ENCODE measurements at places on chromosomes 16 and 17.

GRCh38 chr17:5804251-5804650, 219.9 kb upstream of the NLRP1 start:
- DNase-seq, result no peak

- DNase-seq, result no peak
Observed at GRCh38 chr16:86444261-86444660, 66.1 kb upstream of the FOXF1 start.

DNA sequence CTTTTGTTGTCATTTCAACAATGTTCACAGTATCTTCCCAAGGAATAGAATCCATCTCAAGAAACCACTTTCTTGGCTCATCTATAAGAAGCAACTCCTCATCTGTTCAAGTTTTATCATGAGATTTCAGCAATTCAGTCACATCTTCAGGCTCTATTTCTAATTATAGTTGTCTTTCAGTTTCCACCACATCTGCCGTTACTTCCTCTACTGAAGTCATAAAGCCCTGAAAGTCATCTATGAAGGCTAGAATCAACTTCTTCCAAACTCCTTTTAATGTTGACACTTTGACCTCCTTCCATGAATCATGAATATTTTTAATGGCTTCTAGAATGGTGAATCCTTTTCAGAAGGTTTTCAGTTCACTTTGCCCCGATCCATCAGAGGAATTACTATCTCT, 102.1 kb downstream of the CDH13 start:
- DNase-seq, result no peak

GRCh38 chr16:1156055-1156982, 3.4 kb downstream of the CACNA1H start:
- no peak for DNase-seq

DNA sequence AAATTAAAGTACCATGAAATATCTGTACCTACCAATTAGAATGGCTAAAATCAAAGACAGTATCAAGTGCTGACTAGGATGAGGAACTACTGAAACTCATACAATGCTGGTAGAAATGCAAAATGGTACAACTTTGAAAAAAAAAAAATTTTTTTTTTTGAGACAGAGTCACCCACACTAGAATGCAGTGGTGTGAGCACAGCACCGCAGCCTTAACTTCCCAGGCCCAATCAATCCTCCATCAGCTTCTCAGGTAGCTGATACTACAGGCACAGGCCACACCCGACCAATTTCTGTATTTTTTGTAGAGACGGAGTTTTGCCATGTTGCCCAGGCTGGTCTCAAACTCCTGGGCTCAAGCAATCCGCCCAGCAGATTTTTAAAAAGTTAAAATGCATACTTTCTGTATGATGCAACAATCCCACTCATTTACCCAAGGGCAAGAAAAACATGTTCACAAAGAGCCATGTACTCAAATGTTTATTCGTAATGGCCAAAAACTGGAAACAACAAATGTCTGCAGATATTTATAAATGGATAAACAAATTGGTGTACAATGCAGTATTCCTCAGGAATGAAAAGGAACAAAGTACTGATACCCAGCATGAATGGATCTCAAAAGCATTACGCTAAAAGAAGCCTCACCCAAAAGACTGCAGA, 8.7 kb downstream of the SMURF2 start:
- DNase-seq, result no peak

- no peak for DNase-seq
Observed at GRCh38 chr16:30858829-30859423, 35.0 kb downstream of the BCL7C start.

GRCh38 chr17:80750263-80750662, 205.6 kb downstream of the RPTOR start:
- no peak for DNase-seq

- peak; percentile 80 for DNase-seq
Observed at GRCh38 chr17:17781591-17782496, 54.9 kb downstream of the SREBF1 start.

GRCh38 chr17:27882162-27882840, 10.9 kb downstream of the LYRM9 start:
- no peak for DNase-seq

DNA sequence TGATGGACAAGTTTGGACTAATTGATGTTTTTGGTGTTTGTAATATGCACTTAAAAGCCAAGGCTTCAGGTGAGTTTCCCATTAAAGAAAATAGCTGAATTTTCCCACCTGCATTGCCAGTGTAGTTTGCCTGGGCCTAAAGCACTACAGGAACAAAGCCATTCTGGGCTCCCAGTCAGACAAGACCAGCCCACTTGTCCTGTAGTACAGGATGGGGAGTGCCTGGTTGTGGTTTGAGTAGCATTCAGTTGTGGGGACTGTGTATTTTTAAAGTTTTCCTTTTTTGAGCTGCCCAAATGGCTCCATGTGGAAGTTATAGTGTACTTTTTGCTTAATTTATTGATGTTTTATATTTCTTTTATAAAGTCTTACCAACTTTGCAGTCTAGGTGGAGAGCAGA, 91.7 kb downstream of the TANGO6 start:
- DNase-seq, result no peak

Data from NCI-H510A (cell line).